Sigmoid colon (tissue), 7 donors: ENCODE measurements at places on chromosomes 3 and 15. TPM values are rescaled to one million over a fixed set of nuclear protein-coding genes. Genes with fewer than 3 reads are reported as not detected.

- H3K4me1 ChIP-seq, result no peaks in the 10 kb centered on the region
- H3K36me3 ChIP-seq, result no peaks in the 10 kb centered on the region
- no peak overlapping the region for H3K4me3 ChIP-seq
- DNase-seq, result no peak
- H3K27me3 ChIP-seq, result no peaks in the 10 kb centered on the region
Measured at GRCh38 chr3:157464321-157464720, 27.7 kb downstream of the PTX3 start.

DNA sequence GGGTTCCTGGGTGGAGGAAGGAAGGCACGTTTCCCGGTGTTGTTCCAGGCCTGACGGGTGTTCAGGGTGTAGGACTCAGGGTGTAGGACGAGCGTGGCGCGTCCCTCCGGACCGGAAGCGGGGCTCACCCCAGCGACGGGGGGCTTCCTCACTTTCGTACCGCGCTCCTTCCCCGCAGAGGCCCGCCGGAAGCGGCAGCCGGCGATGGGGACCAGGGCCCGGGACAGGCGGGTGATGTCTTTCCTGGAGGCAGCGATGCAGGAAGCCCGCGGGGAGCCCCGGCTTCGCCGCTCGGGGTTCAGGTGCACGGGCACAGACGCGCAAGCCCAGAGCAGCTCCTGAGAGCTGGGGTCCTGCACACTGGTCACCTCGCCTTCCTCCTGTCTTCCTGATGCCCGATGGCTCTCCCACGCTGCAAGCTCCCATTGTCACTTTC is 13.4 kb downstream of the FOXL2NB start:
- no peak for DNase-seq
- H3K4me1 ChIP-seq, result peaks cover 6% of the 10 kb centered on the region
- H3K27ac ChIP-seq, result no peak overlapping the region
- peaks cover 15% of the 10 kb centered on the region for H3K27me3 ChIP-seq
- H3K36me3 ChIP-seq, result no peaks in the 10 kb centered on the region

GRCh38 chr3:24340966-24341365 is 153.7 kb downstream of the THRB start:
- no peak for DNase-seq
- H3K36me3 ChIP-seq, result no peaks in the 10 kb centered on the region
- peaks cover 39% of the 10 kb centered on the region for H3K4me1 ChIP-seq
- no peak overlapping the region for H3K4me3 ChIP-seq
- H3K27me3 ChIP-seq, result no peaks in the 10 kb centered on the region

GRCh38 chr3:154540950-154541604 is 111.1 kb upstream of the GPR149 start:
- no peaks in the 10 kb centered on the region for H3K4me1 ChIP-seq
- H3K27ac ChIP-seq, result no peak overlapping the region
- no peaks in the 10 kb centered on the region for H3K36me3 ChIP-seq

GRCh38 chr15:72155635-72156616 is 37.7 kb downstream of the SENP8 start:
- no peaks in the 10 kb centered on the region for H3K36me3 ChIP-seq
- peaks cover 22% of the 10 kb centered on the region for H3K4me1 ChIP-seq
- H3K27ac ChIP-seq, result peak overlapping the region; percentile 80

- no peak overlapping the region for H3K4me3 ChIP-seq
- H3K27ac ChIP-seq, result no peak overlapping the region
- no peak for DNase-seq
- no peaks in the 10 kb centered on the region for H3K27me3 ChIP-seq
- H3K36me3 ChIP-seq, result no peaks in the 10 kb centered on the region
Measured at GRCh38 chr3:102095383-102095782, 246.1 kb downstream of the NFKBIZ start.

DNA sequence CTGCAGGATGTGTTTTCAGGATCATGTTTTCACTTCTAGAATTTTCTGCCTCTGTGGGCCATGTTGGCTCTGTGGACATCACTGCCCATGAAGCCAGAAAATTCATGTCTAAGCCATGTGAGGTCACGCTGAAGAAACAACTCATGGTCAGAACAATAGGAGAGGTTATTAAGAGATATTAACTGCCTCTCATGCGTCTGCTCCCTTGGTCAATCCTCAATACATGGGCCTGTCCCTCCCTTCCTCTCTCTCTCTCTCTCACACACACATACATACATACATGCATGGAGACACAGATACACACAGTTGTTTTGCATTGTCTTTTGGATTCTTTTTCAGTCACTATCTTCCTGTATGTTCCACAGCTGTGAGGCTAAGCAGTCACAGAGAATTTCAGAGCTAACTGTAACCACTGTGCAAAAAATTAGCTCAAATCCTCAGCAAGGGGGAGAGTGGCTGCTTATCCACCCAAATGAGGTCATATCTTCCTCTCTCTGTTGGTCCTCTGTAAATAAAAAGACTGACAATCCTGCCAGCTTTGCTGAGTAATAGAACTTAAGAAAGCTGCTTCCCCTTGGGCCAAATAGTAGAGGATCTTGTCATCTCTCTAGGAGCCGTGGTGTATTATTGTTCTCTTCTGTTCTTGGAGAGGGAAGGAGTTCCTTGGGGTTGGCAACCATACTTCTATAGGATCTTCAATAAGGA is 45.6 kb downstream of the LRTM1 start:
- peak overlapping the region; percentile 63 for H3K27ac ChIP-seq
- no peak for DNase-seq
- no peaks in the 10 kb centered on the region for H3K27me3 ChIP-seq
- no peaks in the 10 kb centered on the region for H3K4me1 ChIP-seq
- no peaks in the 10 kb centered on the region for H3K36me3 ChIP-seq

GRCh38 chr3:37183375-37183831 is 9.0 kb upstream of the LRRFIP2 start:
- peak overlapping the region; percentile 66 for H3K27ac ChIP-seq
- no peak for DNase-seq
- peaks cover 26% of the 10 kb centered on the region for H3K4me1 ChIP-seq
- H3K36me3 ChIP-seq, result no peaks in the 10 kb centered on the region

GRCh38 chr15:83555383-83555782 is 98.5 kb upstream of the ADAMTSL3 start:
- no peak overlapping the region for H3K27ac ChIP-seq
- H3K36me3 ChIP-seq, result no peaks in the 10 kb centered on the region
- H3K4me1 ChIP-seq, result no peaks in the 10 kb centered on the region
- no peak overlapping the region for H3K4me3 ChIP-seq
- no peaks in the 10 kb centered on the region for H3K27me3 ChIP-seq

GRCh38 chr15:46394463-46394862 is 759.6 kb downstream of the SQOR start:
- no peaks in the 10 kb centered on the region for H3K36me3 ChIP-seq
- H3K27me3 ChIP-seq, result no peaks in the 10 kb centered on the region
- no peak for DNase-seq
- H3K27ac ChIP-seq, result no peak overlapping the region

The CASR gene
- total RNA-seq, result not detected

The KBTBD13 gene
- total RNA-seq, result not detected

The TMEM207 gene
- not detected for total RNA-seq

The ATP11B gene
- 48.5 TPM for total RNA-seq

The GRAMD2A gene
- 2.6 TPM for total RNA-seq

The SI gene
- not detected for total RNA-seq

The IL20RB gene
- total RNA-seq, result 1.8 TPM

The MORC1 gene
- not detected for total RNA-seq

The USP50 gene
- total RNA-seq, result not detected

The SKOR1 gene
- total RNA-seq, result 1.6 TPM
